ENCODE measurements at places on chromosomes 11 and 22. TPM values are rescaled to one million over a fixed set of nuclear protein-coding genes. Genes with fewer than 3 reads are reported as not detected.
A peak's percentile ranks its signal among the peaks of the same experiment; 100 is the strongest.

- no peaks in the 10 kb centered on the region for H3K27me3 ChIP-seq
- peaks cover 10% of the 10 kb centered on the region for H3K4me1 ChIP-seq
- H3K36me3 ChIP-seq, result no peaks in the 10 kb centered on the region
Observed at GRCh38 chr11:6351782-6352382, 31.6 kb upstream of the CAVIN3 start.

GRCh38 chr11:46306296-46306853 lies 28.9 kb downstream of the CREB3L1 start:
- H3K4me3 ChIP-seq, result no peak overlapping the region
- no peaks in the 10 kb centered on the region for H3K36me3 ChIP-seq
- no peaks in the 10 kb centered on the region for H3K27me3 ChIP-seq
- DNase-seq, result no peak
- peak overlapping the region; percentile 20 for H3K27ac ChIP-seq
- peaks cover 16% of the 10 kb centered on the region for H3K4me1 ChIP-seq

DNA sequence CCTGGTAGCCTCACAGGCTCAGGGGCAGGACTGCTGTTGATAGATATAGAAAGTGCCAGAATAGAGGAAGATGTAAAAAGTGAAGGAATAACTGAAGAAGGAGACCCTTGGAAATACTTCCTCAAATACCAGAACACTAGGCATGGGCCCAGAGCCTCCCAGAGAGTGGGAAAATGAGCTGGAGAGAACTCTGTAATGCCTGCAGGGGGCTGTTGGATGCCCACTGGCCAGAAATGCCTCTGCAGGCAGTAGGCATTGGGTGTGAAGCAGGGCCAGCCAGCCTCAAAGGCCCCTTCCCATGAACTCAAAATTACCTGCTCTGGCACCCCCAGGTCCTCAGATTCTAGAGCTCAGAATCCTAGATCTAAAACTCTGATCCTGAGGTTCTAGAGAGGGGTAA lies 15.1 kb downstream of the P2RY2 start:
- H3K4me3 ChIP-seq, result no peak overlapping the region
- no peak for DNase-seq
- H3K27me3 ChIP-seq, result no peaks in the 10 kb centered on the region
- no peaks in the 10 kb centered on the region for H3K36me3 ChIP-seq
- peaks cover 14% of the 10 kb centered on the region for H3K4me1 ChIP-seq
- H3K27ac ChIP-seq, result no peak overlapping the region

NAV2 gene
- total RNA-seq, result 64.7 TPM

DNA sequence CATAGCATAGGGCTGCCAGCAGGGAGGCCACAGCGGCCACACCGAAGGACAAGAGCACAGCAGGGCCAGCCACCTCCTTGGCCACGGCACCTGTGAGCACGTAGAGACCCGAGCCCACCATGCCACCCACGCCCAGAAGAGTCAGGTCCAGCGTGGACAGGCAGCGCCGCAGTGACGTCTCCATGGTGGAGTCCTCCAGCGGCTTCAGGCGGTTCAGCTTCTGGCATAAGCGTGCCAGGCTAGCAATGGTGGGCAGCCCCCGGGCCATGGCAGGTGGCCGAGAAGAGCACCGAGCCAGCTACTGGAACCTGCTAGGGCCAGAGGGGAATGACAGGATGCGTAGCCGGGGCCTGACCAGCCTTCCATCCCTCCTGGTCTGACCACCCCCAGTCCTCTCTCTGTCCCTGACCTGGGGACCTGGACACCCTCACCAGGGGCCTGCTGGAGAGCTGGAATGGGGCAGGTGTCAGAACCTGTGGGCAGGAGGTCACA lies 770 bp downstream of the SLC7A4 start:
- DNase-seq, result no peak
- H3K27me3 ChIP-seq, result no peaks in the 10 kb centered on the region
- H3K36me3 ChIP-seq, result no peaks in the 10 kb centered on the region
- peaks cover 24% of the 10 kb centered on the region for H3K4me1 ChIP-seq

GRCh38 chr11:46387919-46388618 lies 3.5 kb downstream of the CHRM4 start:
- peaks cover 19% of the 10 kb centered on the region for H3K4me1 ChIP-seq
- no peak for DNase-seq
- no peaks in the 10 kb centered on the region for H3K36me3 ChIP-seq
- no peak overlapping the region for H3K4me3 ChIP-seq
- H3K27ac ChIP-seq, result no peak overlapping the region

DNA sequence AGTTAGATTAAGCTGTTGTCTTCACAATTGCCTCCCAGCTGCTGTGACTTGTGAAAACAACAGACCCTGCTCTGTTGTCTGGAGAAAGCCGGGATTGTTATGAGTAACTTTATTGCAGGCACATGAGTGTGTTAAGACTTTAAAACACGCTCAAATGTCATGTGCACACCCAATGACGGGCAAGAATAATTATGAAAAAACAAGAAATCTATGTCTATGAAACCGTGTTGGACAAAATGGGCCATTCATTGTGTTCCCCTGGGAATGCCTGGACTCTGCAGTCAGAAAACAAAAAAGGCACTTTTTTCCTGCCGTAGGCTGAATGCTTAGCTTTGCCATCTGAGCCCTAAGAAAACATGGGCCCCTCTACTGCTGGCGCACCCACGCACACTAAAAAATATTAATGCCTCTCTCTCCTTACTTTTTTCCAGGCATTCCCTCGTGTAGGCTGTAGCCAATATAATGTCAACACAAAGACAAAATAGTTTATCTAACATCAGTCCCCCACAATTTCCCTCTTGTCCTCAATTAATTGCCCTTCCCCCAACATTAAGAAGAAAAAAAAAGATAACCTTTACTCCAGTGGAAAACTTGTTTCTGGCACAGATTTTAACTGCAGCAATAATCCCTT lies 207.9 kb downstream of the SOX6 start:
- no peak overlapping the region for H3K27ac ChIP-seq
- peaks cover 9% of the 10 kb centered on the region for H3K4me1 ChIP-seq
- no peaks in the 10 kb centered on the region for H3K27me3 ChIP-seq
- no peak overlapping the region for H3K4me3 ChIP-seq
- no peaks in the 10 kb centered on the region for H3K36me3 ChIP-seq

RIMBP3C gene
- total RNA-seq, result 0.12 TPM

PLA2G3 gene
- total RNA-seq, result not detected

- no peaks in the 10 kb centered on the region for H3K36me3 ChIP-seq
- no peaks in the 10 kb centered on the region for H3K4me1 ChIP-seq
- no peak for DNase-seq
- no peaks in the 10 kb centered on the region for H3K27me3 ChIP-seq
- no peak overlapping the region for H3K4me3 ChIP-seq
Observed at GRCh38 chr11:115672999-115673411, 168.8 kb upstream of the CADM1 start.

OR8H1 gene
- total RNA-seq, result not detected

OR8G5 gene
- total RNA-seq, result not detected

DNA sequence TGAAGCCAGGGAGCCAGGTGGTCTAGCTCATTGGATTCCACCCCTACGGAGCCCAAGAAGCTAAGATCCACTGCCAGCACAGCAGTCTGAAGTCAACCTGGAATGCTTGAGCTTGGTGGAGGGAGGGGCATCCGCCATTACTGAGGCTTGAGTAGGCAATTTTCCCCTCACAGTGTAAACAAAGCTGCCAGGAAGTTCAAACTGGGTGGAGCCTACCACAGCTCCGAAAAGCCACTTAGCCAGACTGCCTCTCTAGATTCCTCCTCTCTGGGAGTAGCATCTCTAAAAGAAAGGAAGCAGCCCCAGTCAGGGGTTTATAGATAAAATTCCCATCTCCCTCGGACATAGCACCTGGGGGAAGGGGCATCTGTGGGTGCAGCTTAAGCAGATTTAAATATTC lies 620.3 kb downstream of the NELL1 start:
- no peaks in the 10 kb centered on the region for H3K4me1 ChIP-seq
- no peaks in the 10 kb centered on the region for H3K27me3 ChIP-seq
- H3K4me3 ChIP-seq, result no peak overlapping the region
- no peak for DNase-seq
- no peaks in the 10 kb centered on the region for H3K36me3 ChIP-seq

- no peaks in the 10 kb centered on the region for H3K36me3 ChIP-seq
- peaks cover 22% of the 10 kb centered on the region for H3K4me1 ChIP-seq
- no peak overlapping the region for H3K4me3 ChIP-seq
- no peak overlapping the region for H3K27ac ChIP-seq
Observed at GRCh38 chr11:116376547-116376946, 396.2 kb downstream of the BUD13 start.

DNA sequence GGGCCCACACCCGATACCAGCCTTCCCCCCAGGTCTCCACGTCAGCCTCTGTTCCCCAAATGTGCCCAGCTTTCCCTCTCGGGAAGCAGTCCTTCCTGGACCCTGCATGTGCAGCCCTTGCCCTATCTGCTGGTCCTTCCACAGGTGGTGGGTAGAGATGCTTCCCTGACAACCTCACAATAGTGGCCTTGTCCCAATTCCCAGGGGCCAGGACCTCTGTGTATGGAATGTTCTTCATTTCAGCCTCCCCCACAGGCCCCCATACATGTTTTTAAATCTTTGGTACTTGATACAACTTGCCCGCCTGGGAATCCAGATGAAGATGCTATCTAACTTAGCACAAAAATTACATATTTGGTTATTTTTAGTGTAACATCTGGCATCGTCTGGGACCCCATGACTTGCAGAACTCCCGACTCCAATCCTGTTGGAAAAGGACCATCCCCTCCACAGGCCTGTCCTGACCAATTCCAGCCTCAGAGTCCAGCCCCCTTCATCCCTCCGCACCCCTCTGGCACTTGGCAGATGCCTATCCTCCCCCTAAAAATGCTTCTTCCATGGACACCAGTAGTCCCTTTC lies 39.5 kb downstream of the ANO1 start:
- DNase-seq, result no peak
- no peaks in the 10 kb centered on the region for H3K27me3 ChIP-seq
- H3K36me3 ChIP-seq, result no peaks in the 10 kb centered on the region
- no peak overlapping the region for H3K27ac ChIP-seq
- H3K4me1 ChIP-seq, result no peaks in the 10 kb centered on the region
- no peak overlapping the region for H3K4me3 ChIP-seq

IFTAP gene
- 10.4 TPM for total RNA-seq

GRIA4 gene
- total RNA-seq, result not detected

SYT7 gene
- 32.8 TPM for total RNA-seq

Data from Caco-2 (cell line).